ENCODE measurements at places on chromosomes 12 and 14.

GRCh38 chr14:90820958-90821357 is 4.7 kb upstream of the TTC7B start:
- peak; percentile 24 for DNase-seq

DNA sequence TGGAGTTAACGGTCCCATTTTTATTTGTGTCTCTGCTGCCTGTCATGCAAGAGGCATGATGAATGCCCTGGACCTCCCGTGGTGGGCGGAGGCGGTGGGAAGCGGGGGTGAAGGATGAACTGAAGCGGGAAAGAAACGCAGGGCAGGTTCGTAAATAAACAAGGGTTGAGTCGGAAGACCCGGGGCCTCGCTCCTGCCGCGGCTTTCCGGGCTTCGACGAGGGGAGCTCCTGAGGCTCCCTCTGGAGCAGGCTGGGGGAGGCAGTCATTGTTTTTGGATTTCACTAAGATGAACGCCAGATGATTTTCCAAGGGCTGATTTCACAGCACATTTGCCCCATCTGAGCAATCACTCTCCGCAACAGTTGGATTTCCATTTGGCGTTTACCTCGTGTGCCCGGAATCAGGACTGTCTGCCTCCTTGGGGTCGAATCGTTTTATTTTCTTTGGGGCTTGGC is 130.2 kb downstream of the SLC38A6 start:
- no peak for DNase-seq

GRCh38 chr12:7376196-7376595 is 67.8 kb downstream of the CD163L1 start:
- DNase-seq, result no peak

DNA sequence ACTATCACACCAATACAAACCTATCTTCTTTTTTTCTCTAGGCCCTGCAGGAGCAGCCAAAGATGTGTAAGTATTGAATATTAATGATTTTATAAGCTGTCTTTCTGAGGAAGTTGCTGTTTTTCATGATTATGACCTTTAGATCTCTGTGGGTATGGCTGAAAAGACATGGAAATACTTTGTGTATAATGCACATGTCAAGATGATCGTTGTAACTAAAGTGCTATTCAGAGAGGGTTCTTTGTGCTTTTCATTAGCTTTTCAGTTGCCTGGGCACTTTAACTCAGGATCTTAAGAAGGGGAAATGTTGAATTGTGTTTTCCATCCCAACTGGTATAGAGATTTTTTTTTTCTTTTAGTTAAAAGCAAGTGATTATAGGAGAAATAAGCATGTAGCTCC is 18.1 kb downstream of the C12orf75 start:
- DNase-seq, result no peak

GRCh38 chr14:32244404-32244803 is 41.3 kb upstream of the RNU6-8 start:
- peak; percentile 50 for DNase-seq

DNA sequence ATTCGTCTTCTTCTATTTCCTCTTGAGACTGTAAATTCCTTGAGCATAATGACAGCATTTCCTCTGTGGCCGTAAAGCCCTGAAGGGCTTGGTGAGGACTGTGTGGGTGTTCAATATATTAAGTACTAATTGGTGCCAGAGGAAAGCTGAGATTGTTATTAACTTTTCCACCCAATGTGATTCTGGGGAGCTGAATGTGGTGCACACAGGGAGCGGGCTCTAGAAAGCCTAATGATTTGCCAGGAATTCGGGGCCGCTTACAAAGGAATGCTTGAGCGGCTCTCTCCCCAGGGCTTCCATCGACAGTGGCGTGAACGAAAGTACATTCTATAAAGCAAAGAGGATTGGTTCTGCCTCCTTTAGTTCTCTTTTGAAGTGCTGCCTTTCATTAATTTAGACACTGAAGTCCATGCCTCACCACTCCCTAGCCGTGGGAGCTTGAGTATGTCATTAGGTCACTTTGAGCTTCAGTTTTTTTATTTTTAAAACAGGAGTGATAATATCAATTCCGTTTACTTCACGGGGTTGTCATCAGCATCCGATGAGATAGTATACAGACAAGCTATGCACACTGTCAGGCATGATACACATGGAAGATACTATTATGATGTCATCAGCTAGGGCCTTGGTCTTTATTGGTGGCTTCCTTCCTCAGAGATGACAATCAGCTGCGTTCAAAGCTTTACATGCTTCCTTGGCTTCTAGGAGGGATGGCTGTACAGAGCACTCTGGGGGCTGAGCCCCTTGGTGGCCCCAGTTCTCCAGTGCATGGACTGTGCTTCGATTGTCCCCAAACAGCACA is 11.0 kb upstream of the GSG1 start:
- no peak for DNase-seq

GRCh38 chr12:122732170-122732569 is 1.5 kb upstream of the HCAR1 start:
- no peak for DNase-seq

DNA sequence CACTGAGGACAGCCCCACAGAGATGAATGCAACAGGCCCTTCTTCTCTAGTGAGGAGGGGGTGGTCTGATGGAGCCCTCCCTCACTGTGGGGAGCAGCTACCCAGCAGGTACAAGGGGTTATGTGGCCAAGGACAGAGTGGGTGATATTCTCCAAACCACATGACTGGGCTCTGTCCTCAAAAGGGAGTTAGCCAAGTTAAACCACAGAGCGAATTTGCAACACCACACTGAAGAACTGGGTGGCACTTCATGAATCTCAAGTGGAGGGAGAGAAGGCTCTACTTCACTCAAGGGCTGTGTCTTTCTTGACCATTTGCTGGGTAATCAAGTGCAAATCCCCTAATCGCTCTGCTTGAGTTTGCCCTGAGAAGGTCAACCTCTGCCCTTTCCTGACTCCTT is 12.5 kb downstream of the GPR68 start:
- DNase-seq, result peak; percentile 87

DNA sequence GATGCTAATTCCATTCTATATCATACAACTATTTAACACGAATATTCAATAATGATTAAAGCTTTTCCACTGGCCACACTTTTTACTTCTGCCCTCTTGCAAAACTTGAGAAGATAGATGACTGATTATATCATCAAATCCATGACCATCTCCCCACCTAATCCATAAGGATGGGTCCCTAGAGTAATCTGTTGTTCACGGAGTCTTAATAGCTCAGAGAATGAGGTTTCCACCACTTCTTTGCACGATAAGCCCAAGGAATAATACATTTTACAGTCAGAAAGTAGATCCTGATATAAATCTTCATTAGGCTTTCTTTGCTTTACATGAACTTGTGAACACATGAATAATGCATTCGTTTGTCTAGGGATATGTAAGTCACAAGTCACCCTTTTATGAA is 527.2 kb downstream of the GALC start:
- no peak for DNase-seq

DNA sequence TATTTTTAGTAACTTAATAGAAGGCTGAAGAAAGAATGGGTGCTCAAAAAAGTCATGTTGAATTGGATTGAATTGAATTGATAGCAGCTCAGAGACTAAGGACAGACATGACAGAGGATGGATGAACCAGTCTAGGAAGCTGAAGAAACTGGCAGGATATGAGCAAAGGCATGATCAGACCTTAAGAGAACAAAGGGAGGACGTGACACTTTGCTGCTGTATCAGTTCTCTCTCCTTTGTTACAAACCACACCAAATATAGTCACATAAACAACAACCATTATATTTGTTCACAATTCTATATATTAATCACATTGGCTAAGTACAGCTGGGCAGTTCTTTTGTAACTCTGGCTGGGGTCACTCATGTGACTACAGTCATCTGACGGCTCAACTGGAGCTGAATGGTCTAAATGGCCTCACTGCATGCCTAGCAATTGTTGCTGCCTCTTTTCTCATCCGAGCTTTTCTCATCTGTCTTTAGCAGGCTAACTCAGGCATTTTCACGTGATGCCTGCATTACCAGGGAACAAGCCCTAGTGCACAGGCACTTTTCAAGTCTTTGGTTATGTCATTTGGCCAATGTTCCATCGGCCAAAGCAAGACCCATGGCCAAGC is 355.0 kb downstream of the ETNK1 start:
- no peak for DNase-seq

GRCh38 chr12:101863981-101864380 is 13.4 kb upstream of the DRAM1 start:
- no peak for DNase-seq

- DNase-seq, result no peak
Measured at GRCh38 chr12:52824741-52825410, 9.2 kb downstream of the KRT79 start.

GRCh38 chr14:66085665-66086064 is 400.5 kb upstream of the CCDC196 start:
- no peak for DNase-seq

- no peak for DNase-seq
Measured at GRCh38 chr14:24289649-24290280, 9.8 kb downstream of the DHRS1 start.

GRCh38 chr14:105154476-105154871 is 14.1 kb downstream of the JAG2 start:
- DNase-seq, result no peak

- DNase-seq, result no peak
Measured at GRCh38 chr12:94948232-94948810, 55.2 kb downstream of the NDUFA12 start.

DNA sequence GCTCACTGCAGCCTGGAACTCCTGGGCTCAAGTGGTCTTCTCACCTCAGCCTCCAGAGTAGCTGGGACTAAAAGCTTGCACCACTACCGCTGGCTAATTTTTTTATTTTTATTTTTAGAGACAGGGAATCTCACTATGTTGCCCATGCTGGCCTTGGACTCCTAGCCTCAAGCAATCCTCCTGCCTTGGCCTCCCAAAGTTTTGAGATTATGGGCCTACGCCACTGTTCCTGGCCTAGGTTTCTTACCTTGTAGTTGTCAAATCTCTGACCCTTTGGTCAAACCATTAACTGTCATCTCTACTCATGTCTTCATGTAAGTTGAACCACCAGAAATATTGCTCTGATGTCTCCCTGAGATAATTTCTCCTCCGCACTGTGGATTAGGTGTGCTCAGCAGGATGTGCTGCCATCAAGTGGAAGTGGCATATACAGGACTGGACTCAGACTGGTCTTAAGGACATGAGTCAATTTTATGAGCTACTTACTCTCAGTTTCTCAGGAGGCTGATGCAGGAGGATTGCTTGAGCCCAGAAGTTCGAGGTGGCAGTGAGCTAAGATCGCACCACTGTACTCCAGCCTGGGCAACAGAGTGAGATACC is 28.5 kb downstream of the ACTR6 start:
- no peak for DNase-seq

DNA sequence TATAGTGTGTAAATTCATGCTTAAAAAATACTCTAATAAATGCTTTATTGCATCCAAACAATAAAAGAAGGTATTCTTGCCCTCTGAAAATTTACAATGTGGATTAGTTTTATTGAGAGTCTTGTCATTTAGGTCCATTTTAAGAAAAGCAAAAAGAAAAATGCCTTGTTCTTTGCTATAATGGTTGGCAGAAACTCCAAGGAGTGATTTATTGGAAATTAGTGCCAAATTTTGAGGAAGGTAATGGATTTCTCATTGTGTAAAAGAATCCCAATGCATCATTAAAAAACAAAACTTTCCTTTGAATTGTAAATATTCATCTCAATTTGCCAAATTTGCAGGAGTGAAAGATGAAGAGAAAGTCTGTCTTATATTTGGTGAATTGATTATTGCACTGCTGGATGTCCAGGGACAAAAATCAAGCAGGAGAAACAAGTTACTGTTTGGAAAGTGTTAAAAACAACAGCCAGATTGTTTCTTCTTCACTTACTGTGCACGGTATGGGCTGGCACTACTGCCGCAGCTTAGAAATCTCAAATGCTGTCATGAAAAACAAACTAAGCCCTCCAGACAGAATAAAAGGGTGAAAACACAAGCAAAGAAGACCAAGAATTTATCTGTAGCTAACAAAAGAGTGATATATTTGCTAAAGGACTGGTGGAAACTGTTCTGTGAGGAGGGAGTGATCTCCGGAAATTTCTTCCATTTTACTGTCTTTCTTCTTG is 511.7 kb downstream of the TMTC2 start:
- no peak for DNase-seq

DNA sequence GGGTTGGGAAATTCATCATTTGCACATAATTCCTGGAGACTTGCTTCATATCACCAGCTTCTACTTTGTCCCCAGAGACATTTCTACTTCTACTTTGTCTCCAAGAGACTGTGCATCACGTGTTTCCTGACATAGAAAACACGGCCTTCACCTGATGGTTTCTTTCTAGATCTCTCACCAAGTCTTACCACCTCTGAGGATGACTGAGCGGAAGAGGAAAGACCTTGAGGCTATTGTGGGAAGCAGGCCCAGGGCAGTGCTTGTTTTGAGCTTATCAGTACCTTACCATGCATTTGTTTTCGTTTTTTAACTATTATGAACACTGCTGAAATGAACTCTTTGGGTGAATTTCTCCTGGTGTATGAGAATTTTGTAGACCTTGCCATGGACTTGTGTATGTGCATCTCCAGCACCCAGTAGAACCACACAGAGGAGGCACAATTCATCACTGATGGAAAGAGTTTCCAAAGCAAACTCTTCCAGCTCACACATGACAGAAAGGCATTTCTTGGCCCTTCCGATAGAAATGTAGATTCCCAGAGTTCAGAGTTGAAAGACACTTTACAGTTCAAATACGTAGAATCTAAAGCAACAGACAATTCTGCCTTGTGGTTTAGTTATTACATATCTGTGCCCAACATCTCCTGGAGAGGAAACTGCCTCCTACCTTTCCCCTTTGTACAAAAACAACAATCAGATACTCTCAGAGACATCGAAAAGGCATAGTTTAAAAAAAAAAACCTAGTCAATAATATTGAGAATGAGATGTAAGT is 434.7 kb downstream of the FUT8 start:
- no peak for DNase-seq

DNA sequence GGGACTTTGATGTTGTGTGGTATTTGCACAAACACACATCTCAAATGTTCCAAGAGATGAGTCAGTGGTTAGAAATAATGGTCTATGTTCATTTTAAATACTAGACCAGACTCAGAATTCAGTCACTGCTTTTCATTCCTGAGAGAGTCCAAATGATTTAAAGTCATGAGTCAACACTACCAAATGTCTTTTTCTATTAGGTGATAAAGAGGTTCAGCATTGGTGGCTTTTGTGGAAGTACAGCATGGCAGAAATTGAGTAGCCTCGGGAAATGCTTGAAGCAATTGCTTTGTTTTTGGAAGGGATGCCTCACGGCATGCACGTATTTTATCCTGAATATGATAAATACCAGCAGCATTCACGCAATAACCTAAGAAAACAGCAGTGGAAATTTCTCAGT is 115.7 kb downstream of the DIO2 start:
- no peak for DNase-seq

GRCh38 chr12:24902511-24903328 is 46.2 kb downstream of the BCAT1 start:
- no peak for DNase-seq

- DNase-seq, result peak; percentile 28
Measured at GRCh38 chr12:99390707-99391106, 256.8 kb upstream of the GARIN6 start.

GRCh38 chr12:6961278-6961694 is 9.2 kb downstream of the PHB2 start:
- DNase-seq, result no peak

GRCh38 chr14:72753044-72753710 is 140.7 kb downstream of the DPF3 start:
- DNase-seq, result no peak

Measured in NCI-H524 (cell line).